ENCODE measurements at places on chromosomes 7 and 10. TPM values are rescaled to one million over a fixed set of nuclear protein-coding genes. Genes with fewer than 3 reads are reported as not detected.

The SEM1 gene
- total RNA-seq, result 43.5 TPM

The PLEKHS1 gene
- total RNA-seq, result under 0.01 TPM

The AKR1D1 gene
- not detected for total RNA-seq

The MRC1 gene
- under 0.01 TPM for total RNA-seq

The EPO gene
- total RNA-seq, result not detected

The LIPJ gene
- not detected for total RNA-seq

The NUB1 gene
- total RNA-seq, result 52.1 TPM

The LAMB4 gene
- under 0.01 TPM for total RNA-seq

The IQUB gene
- total RNA-seq, result 0.83 TPM

The OLAH gene
- total RNA-seq, result not detected

The NCF1 gene
- total RNA-seq, result not detected

The ZNF239 gene
- 5.5 TPM for total RNA-seq

The LIPF gene
- 0.29 TPM for total RNA-seq

The SERPINE1 gene
- 260 TPM for total RNA-seq

The TET1 gene
- 4.7 TPM for total RNA-seq

The IL2RA gene
- total RNA-seq, result not detected

The GNAT3 gene
- total RNA-seq, result not detected

The INPP5F gene
- total RNA-seq, result 19.9 TPM
